HCT116 (cell line): ENCODE measurements at places on chromosomes 7 and 10.

DNA sequence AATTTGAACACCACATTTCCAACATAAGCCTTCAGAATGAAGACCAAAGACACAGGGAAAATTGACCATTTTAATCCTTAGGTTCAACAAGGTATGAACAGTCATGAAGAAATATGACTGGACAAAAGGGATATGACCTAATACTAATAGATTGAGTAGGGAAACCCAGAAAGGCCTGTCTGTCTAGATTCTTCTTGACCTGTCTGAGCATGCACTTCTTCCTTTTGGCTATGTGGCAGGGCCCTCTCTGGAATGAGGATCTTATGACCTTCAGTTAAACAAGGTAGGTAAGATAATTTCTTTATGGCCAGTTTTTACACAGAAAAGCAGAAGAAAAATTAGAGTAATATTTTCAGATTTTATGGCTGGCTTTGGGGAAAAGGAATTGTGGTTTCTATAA lies 3.0 kb upstream of the PHYHIPL start:
- no peak for DNase-seq

DNA sequence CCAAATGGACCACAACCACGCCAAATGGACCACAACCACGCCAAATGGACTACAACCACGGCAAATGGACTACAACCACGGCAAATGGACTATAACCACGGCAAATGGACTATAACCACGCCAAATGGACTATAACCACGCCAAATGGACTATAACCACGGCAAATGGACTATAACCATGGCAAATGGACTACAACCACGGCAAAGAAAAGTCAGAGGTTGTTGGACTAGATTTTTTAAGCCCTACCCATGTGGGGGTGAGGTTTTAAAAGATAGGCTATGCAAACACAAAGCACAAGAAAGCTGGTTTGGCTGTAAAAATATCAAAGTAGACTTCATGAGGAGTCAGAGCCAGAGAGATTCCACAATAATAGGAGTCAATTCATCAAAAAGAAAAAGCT lies 55.8 kb downstream of the NCAPG2 start:
- no peak for DNase-seq

DNA sequence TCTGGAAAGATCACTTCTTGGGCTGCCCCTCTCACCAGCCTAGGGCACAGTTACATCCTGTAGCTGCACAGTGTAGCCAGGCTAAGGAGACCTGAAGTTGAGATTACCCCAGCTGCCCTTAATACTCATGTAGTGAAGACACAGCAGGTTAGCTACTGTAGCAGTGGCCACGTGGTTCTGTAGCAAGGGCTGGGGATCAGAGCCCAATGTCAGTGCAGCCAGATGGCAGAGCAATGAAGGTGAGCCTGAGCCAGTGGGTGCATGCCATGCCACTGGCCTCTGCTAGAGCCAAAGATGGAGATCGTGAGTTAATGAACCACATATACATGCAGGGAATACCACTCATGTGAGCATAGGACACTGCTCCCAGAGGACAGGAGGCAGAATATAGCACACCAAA lies 15.5 kb downstream of the AMPH start:
- DNase-seq: no peak

GRCh38 chr7:127918130-127918529 lies 113.1 kb downstream of the LRRC4 start:
- no peak for DNase-seq

- peak; percentile 75 for DNase-seq
Observed at GRCh38 chr10:88385601-88386203, 197.4 kb downstream of the RNLS start.

GRCh38 chr7:152485826-152486225 lies 50.0 kb upstream of the KMT2C start:
- DNase-seq: no peak
